ENCODE measurements at places on chromosomes 7 and 10.

DNA sequence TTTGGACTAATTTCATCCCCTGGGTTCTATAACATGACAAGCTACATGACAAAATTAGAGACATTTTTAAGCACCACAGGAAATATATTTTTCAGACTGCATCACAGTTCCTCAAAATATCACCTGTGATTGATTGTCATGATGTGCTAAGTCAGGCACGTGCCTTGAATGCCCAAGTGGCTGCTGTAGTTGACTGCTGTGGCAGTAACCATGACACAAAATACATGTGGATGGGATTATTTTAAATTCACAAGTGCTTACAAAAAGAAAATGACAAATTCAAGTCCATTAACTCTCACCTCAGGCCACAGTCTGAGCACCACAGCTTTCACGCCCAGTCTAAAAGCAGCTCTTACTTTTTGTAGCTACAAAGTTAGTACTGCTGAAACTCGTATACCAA is 45.5 kb downstream of the TNPO3 start:
- no peak for DNase-seq

DNA sequence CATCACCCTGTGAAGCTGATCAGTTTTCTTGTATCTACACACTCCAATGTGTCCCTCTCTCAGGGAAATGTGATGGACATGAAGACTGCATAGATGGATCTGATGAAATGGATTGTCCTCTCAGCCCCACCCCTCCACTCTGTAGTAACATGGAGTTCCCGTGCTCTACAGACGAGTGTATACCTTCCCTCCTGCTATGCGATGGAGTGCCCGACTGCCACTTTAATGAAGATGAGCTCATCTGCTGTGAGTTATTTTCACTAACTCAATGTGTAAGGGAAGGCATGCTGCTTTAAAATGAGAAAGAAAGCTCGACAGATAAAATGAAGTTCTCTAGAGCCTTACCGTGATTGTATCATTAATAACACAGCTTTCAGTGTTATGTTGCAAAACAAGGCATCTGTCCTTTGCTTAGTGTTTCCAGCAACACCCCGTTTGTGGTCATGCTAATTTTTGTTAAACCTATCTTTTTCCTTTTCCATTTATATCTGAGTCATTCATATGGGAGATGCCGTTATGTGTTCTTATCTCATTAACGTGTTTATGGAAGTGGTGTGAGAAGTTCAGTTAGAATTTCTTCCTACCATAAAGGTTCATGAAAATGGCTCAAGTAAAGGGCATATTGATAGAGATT is 220.9 kb upstream of the PLXDC2 start:
- DNase-seq, result no peak

- DNase-seq, result peak; percentile 79
Measured at GRCh38 chr10:84613336-84614021, 285.1 kb downstream of the CCSER2 start.

DNA sequence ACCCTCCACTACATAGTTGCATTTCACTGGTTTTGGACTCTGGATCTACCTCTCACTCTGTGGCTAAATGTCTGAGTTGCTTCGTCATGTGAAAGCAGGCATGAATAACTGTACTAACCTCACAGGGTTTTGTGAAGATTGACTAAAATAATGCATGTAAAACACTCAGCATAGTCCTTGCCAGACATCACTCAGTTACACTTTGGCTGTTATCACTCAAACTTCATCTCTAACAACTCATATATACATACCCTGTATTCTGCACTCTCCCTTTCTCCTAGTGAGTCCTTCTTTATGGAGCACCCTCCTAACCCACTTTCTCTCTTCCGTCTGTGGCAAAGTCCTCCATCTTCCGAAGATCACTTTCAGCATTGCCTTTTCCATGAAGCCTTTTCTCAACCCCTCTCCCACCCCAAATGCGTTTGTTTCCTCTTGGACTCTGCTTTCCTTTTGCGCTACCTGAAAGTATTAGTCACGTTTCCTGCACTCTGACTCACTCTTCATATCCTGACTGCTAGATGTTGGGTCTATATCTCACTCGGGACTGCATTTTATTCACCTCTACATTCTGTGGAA is 72.6 kb downstream of the OSBPL3 start:
- peak; percentile 53 for DNase-seq

DNA sequence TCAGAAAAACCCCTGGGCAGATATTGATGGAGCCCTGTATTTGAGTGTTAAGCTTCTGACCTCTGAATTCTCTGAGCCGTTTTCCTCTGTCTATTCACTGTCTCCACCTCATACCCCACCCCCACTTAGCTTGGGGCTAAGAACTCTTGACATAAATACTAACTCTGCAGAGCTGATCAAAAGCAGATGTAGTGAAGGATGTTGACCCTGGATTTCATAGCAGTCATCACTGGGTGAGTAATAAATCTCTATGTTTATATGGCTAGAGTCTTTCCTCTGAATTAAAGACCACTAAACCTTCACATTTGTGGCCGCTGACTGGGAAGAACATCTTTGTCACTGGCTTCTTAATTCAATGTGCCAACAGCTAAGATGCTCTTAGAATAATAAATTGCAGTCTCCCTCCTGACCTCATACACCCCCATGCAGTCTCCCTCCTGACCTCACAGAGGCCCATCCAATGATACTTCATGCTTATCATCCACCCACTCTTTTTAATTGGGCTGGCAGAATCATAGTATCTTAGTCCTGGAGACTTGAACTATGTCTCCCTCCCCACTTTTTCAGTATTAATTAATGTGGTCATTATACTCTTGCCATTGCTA is 78.0 kb upstream of the MACROH2A2 start:
- DNase-seq, result no peak
